SW 1271 (cell line): ENCODE measurements at places on chromosomes 2 and 18.

- DNase-seq = no peak
Observed at GRCh38 chr2:218370410-218371063, 11.5 kb upstream of the SLC11A1 start.

DNA sequence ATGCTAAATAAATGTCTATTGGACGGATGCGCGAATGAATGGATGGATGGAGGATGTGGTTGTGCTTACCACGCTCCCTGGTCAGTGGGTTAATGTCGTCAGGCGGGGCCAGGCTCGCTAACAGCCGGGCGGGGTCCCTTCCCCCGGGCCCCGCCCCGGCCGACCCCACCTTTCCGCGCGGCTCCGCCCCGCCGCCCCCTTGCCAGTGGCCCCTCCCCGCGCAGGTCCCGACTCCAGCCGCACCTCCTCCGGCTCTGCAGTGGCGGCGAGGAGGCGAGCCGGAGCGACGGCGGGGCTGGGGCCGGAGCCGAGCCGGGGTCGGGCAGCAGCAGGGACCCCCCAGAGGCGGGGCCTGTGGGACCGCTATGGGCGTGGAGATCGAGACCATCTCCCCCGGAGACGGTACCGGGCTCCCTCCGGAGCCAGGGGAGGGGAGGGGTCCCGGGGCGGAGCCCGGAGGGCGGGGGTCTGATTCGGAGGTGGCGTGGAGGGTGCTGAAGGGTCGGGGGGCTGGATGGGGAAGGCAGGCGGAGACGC is at the start of gene FKBP1B:
TSS of gene FKBP1B (plus strand) at position 257 of the 537 bp plus-strand sequence. CDS start at position 366, 109 bp downstream.
- no peak for DNase-seq

DNA sequence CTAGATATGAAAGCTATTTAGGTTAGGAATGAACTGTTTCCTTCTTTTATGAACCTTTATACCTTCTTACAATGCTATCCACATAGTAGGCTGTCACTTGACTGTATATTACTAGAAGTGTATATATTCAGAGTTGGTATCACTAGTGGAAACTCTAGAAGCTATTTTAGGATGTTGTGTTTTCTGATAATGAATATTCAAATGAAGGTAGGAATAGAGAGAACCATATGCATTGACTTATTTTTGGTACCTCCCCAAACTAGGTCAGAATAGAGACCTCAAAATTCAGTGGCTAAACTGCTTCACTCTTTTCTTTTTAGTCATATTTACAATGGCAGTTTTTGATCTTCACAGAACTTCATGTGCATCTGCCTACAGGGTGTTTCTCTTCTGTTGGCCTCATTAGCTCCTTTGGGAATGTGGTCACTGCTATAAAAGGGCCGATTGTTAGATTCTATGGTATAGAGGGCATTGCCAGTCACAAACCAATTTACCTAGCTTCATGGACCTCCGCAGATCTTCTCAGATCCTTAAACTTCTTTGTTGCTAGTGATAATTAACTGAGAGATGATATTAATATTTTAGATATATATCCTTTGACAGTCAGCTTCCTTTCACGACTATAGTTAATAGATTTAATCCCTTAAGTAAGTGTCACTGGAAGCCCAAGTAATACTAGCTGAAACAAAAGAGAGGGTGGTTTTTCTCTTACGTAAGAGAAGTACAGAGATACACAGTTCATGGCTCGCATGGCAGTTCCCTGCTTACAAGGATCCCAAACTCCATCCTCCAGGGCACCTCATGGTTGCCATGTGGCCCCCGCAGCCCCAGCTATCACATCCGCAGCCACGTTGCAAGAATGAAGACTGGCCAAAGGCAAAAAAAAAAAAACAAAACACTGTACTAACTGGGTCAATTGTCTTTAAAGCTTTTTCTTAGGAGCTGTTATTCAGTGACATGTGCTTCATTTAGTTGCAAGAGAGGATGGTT is 61.0 kb downstream of the TSPYL6 start:
- DNase-seq = no peak

DNA sequence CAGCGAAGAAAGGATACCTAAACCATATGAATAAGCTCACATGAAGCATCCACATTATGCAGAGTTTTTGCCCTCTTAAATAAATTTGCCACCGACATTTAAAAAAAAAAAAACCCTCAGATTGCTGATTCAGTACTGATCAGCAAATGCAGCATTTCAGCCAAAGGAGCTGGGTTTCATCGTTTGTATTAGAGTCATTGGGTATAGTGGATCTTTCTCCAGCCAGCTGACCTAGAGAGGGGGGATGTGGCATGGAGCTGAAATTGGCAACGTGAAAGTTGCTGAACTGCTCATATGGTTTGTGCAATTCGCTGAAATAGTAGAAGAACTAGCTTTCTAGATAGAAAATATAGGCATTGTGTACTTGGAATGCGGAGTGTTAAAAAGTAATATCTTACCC is 73.5 kb upstream of the ZNF397 start:
- no peak for DNase-seq

DNA sequence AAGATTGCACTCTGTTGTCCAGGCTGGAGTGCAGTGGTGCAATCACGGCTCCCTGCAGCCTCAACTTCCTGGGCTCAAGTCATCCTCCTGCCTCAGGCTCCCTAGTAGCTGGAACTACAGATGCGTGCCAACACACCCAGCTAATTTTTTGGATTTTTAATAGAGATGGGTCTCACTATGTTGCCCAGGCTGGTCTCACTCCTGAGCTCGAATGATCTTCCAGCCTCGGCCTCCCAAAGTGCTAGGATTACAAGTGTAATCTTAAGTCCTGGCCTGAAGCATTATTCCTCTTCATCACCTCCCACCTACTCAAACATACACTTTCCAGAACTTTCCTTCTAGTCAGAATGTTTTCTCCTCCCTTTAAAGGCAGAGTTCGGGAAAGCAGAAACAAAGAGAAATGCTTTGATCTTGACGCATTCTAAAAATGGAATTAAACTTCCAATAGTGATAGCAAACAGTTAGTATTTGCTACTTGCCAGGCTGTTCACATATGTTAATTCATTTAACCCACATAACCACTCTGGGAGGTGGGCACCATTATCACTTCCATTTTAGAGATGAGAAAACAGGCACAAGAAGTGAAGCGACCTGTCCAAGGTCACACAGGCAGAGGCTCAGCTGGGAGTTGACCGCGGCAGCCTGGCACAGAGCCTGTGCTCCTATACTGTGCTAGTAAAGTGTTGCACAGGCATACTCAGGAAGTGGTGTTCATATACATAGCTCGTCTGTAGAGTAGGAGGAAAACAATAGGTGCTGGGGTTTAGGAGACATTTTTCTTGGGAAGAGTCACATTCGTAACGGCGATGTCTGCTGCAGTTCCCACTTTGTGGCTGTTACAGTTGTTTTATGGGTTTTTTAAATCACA is 24.6 kb downstream of the TEX44 start:
- DNase-seq = no peak

- DNase-seq = no peak
Observed at GRCh38 chr2:149744865-149745264, 157.3 kb upstream of the MMADHC start.

DNA sequence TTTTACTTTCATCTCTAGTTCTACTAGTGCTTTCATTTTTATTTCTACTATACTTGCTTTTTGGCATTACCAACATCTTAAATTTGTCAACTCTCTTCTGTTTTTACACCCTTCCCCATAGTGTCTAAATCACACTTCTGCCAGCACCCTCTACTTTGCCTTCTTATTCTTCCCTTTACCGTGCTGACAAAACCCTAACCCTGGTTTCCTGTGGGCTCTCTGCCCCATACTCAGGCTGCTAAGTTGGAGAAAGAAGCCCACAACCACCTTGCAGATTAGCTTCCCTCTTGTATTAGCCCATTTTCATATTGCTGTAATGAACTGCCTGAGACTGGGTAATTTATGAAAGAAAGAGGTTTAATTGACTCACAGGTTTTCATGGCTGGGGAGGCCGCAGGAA is 24.8 kb downstream of the GIGYF2 start:
- DNase-seq = no peak

DNA sequence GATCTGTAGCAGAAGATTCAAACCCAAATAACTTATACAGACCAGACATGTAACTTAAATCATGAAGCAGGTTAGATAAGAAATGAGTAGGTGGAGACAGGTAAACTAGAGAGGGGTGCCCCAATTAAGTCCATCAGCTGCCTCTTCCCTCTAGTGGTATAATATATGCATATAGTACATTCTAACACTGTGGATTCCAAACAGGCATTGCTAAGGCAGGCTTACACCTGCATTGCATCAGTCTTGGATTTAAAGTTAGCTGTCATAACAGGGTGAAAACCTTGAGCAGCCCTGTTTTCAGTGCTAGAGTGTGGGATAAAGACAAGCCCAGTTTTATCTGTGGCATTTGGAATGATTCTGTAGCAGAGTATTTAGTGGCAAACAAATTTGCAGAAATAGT is 63.4 kb downstream of the NYAP2 start:
- DNase-seq = no peak

GRCh38 chr2:61549546-61549945 is 11.4 kb upstream of the XPO1 start:
- no peak for DNase-seq

- DNase-seq = no peak
Observed at GRCh38 chr2:70981421-70981820, 3.0 kb downstream of the ANKRD53 start.
